ENCODE measurements at places on chromosomes 11 and 22.

GRCh38 chr11:17760102-17761029 is 25.8 kb downstream of the KCNC1 start:
- no peak for DNase-seq

DNA sequence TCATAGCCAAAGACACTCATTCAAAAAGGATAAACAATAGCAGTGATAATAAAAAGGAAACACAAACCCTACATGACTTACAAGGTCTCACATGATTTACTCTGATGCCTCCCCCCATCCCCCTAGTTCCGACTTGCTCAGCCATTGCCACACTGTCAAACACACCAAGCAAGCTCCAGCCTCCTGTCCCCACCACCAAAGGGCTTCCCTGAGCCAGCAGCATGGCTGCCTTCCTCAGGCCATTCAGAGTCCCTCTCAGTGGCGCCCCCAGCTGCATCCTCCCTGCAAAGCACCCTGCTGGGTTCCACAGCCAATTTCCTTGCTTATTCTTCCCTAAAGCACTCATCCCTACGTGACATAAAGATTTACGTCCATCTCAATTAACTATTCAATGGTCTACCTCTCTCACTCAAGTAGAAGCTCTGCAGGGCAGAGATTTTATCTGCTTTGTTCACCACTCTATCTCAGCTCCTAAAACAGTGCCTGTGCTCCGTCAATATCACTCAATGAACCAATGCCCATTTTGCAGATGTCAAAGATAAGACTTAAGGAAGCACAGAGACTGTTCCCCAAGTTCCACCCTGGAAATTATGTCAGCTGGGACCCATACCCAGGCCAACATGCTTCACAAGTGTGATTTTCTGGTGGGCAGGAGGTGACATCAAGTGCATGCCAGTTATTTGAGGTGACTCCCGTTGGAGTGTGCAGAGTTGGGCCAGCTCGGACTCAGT is 106.9 kb downstream of the SYN3 start:
- no peak for DNase-seq

DNA sequence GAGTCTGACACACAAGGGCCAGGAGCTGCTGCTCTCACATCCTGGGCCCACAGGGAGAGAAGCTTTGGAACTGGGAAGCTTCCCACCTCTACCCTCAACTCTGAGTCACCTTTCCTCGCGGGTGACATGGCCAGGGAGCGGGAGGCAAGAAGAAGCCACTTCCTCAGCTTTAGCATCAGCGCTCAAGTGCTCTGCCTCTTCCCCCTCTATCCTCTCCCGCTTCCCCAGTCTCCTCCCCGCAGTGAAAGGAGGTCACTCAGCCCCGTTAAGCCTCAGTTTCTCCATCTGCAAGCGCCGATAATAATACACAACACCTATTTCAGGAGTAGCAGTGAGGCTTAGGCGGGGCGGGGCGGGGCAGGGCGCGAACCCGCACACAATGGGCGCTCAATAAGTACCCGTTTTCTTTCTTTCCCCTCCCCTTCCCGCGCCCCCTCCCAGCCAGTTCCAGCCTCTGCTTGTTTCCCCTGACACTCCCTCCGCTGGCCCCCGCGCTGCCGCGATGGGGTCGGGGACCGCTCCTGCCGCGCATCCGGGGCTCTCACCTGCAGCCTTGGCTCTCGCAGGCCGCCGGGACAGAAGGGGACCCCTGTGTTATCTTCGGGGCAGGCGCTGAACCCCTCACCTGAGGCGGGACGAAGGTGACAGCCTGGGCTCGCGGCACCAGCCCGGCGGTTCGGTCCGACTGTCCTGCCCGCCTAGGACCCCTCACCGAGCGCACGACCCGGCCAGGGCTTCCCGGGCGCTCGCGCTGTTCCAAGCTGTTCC is 892 bp downstream of the GDPD5 start:
- DNase-seq = no peak

GRCh38 chr11:88849368-88849767 is 216.4 kb downstream of the GRM5 start:
- DNase-seq = no peak
